ENCODE measurements at places on chromosomes 6 and 20. TPM values are rescaled to one million over a fixed set of nuclear protein-coding genes. Genes with fewer than 3 reads are reported as not detected.

GHRH gene
- not detected for total RNA-seq

LAMA5 gene
- total RNA-seq: 1,050 TPM

KIF13A gene
- total RNA-seq: 13.8 TPM

LEMD2 gene
- total RNA-seq: 52.9 TPM

RAB23 gene
- 12.6 TPM for total RNA-seq

CLPSL1 gene
- not detected for total RNA-seq

MOG gene
- not detected for total RNA-seq

CALHM4 gene
- total RNA-seq: 3.4 TPM

MAS1 gene
- total RNA-seq: not detected

GPX5 gene
- not detected for total RNA-seq

HRH3 gene
- total RNA-seq: not detected

ADGRF1 gene
- 0.52 TPM for total RNA-seq

GRCh38 chr20:1868856-1869255 lies 26.4 kb upstream of the SIRPA start:
- no peak for DNase-seq

DNA sequence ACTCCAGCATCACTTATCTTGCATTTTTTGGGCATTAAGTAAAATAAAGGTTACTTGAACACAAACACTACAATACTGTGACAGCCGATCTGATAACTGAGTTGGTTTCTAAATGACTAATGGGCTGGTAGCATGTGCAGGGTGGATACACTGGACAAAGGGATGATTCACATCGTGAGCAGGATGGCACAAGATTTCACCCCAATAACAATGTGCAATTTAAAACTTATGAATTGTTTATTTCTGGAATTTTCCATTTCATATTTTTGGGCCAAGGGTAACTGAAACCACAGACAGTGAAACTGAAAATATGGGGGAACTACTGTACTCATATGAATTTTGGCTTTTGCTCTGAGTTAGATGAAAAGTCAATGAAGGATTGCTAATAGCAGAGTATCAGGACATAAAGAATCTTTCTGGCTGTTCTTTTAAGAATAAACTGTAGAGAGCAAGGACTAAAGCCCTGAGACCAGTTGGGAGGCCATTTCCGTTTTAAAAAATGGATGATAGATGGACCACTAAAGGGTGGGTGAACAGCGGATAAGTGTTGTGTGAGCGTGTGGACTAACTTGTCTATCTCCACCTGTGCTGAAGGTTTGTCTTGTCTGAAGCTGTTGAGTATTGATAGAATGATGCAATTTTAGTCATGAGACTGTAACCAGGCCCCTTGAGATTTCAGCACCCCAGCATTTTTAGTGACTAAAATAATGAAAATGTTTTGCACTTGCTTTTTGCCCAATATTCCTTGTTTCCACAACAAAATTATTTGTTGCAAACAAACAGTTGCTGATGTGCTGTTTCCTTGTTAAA lies 8.2 kb downstream of the SPINT3 start:
- no peak for DNase-seq

GRCh38 chr20:37542281-37542680 lies 14.6 kb upstream of the BLCAP start:
- peak; percentile 91 for DNase-seq

GRCh38 chr6:39910744-39911143 lies 23.5 kb downstream of the MOCS1 start:
- no peak for DNase-seq

DNA sequence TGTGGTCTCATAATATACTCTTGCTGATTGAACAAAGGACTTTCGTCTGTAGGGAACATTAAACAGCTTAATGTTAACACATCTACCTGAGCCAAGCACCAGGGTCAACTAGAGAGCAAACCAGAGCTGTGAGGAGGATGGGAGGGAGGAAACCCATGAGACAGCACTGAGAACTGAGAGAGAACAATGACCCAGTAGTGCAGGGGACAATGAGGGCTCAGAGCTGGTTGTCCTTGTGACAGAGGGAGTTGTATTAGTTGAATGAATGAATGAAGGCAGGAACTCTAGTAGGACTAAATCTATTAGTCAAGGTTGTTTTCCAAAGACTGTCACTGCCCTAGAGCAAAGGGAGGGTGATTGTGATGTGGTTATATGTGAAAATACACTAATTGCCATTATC lies 28.2 kb upstream of the GSTA4 start:
- DNase-seq: no peak

DNA sequence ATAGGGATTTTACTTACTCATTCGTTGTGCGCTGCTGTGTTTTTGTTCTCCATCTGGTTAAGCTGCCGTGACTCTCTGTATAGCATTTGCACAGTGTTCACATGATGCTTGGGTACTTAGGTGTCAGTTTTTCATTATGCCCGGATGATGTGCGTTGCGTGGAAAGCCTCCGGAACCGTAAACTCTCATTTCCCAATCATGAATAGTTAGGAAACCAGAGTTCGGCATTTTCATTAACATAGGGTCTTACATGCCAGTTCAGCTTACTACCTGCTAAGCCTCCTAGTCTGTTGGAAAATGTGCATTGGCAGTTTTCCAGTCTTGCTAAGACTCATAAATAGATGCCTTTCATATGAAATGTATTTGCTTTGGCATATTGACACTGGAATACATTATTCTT lies 483.4 kb upstream of the FLRT3 start:
- no peak for DNase-seq

GRCh38 chr6:147709396-147710272 lies 201.1 kb downstream of the SAMD5 start:
- DNase-seq: peak; percentile 65

- no peak for DNase-seq
Observed at GRCh38 chr6:107819217-107819616, 4.9 kb downstream of the SCML4 start.

- peak; percentile 57 for DNase-seq
Observed at GRCh38 chr6:113909224-113909856, 52.2 kb downstream of the MARCKS start.

GRCh38 chr6:163449076-163449475 lies 34.6 kb downstream of the QKI start:
- DNase-seq: no peak

- DNase-seq: no peak
Observed at GRCh38 chr6:154536999-154537398, 26.5 kb upstream of the CNKSR3 start.

DNA sequence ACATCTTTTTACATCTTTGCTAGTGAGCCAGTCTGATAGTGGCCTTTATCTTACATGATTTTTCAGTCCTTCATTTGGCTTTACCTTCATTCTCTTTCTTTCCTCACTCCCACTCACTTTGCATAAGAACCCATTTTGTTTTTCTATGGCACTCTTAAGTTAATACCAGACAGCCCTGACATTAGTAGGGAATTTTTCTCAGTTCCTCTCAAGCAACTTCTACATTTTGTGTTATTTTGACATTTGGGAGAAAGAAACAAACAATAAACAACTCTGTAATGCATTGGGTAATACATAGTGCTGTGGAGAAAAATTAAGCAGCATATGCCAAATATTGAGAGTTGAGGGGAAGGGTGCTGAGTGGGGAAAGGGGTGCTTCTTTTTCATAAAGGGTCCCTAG lies 524.1 kb upstream of the JAG1 start:
- no peak for DNase-seq

GRCh38 chr6:53465732-53466131 lies 79.2 kb downstream of the GCLC start:
- DNase-seq: peak; percentile 53

DNA sequence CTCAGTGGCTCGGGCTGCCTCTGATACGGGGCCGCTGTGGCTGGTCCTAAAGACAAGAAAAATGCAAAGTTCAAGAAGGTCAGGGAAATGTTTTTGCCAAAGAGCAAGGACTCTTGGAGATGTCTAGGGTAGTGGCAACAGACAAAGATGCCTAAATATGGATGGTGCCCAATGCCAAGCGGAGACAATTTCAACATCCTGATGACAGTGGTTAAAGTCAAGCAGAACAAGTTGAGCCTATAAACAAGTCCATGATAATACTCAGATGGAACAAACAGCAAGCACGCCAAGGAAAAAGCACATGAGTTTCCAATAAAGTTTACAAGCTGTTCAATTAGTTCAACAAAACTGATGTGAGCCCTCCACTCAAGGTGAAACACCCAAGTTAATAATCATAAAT lies 51.1 kb downstream of the SLC22A1 start:
- no peak for DNase-seq

DNA sequence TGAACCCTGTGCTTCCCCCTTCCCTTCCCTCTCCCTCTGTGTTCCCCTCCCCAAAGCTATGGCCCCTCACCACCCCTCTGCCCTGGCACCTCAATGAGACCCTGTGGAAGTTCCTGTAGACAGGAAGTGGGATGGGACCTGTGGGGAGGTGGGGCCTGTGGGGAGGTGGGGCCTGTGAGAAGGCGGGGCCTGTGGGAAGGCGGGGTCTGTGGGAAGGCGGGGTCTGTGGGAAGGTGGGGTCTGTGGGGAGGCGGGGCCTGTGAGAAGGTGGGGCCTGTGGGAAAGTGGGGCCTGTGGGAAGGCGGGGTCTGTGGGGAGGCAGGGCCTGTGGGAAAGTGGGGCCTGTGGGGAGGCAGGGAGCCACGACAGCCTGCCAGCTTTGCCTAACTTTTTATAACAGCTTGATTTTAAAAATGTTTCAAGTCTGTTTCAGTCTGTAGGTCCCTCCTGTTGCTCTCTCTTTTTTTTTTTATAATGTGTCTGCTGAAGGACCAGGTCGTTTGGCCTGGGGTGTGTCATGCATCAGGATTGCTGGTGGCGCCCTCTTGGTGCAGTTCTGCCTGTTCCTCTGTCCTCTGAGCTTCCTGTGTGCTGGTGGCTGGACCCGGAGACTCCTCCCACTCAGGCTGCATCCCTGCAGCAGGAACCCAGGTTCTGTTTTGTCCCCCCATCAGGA lies 70.5 kb upstream of the SLCO4A1 start:
- peak; percentile 79 for DNase-seq

DNA sequence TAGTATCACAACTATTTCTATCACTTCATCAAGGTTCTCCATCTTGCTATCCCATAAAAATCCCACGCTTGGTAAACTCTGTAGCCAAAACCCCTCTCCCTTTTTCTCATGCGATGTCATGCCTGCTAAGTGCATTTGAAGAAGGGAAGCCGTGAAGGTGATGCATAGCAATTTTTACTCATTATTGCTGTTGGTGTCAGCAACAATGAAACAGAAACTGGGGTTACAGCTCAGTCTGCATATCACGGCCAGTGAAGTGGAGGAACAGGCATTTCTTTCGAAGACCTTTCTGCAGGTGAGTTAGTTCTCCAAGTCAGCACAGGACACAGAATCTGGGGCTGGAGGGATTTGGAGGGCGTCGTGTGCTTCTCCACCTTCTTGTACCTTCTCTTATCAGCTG lies 5.8 kb downstream of the UNC93A start:
- no peak for DNase-seq

DNA sequence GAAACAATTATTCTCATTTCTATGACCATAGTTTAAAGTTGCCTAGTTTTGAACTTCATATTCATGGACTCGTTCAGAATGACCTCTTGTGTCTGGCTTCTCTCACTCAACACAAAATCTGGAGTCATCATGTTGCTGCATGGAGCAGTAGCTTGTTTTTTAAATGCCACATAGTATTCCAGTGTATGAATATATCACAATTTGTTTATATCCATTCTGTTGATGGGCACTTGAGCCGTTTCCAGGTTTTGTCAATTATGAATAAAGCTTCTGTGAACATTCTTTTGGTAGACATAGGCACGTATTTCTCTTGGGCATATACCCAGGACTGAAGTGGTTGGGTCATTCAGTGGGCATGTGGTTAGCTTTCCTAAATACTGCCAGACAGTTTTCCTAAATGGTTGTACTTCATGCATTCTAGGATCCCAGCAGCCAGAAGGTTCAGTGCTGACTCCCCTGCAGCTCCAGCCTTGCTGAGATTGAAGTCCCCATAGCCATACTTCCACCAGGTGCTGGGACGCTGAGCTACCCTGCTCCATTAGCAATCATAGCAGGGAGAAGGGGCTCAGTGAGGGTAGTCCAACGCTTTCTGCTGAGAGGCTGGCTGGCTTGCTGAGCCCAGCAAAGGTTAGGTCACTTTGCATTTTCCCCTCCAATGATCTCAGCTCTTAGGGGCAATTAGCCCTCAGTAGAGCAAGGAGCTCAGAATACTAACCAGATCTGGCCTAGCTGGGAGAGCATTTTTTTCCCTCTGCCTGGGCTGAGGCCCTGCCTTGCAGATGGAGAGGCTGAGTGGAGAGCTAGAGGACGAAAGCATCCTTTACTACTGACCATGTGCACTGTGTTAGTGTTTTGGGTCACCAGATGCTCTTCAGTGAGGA lies 35.7 kb upstream of the CTNNBL1 start:
- no peak for DNase-seq

DNA sequence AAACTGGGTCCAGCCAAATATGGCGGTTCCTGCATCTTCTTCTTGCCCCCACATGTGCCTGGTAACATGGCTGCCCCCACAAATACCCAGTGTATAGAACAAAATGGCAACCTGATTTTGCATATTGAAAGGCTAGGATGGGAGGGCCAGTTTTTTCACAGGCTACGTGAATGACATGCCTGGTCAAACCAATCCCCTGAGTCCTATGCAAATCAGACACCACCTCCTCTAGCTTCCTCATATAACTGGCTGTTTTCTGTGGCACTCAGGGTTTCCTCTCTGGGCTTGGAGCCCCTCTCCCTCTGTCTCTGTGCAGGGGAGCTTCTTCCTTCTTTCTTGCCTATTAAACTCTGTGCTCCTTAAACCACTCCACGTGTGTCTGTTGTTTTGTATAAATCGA lies 372.1 kb downstream of the KIF16B start:
- DNase-seq: no peak

DNA sequence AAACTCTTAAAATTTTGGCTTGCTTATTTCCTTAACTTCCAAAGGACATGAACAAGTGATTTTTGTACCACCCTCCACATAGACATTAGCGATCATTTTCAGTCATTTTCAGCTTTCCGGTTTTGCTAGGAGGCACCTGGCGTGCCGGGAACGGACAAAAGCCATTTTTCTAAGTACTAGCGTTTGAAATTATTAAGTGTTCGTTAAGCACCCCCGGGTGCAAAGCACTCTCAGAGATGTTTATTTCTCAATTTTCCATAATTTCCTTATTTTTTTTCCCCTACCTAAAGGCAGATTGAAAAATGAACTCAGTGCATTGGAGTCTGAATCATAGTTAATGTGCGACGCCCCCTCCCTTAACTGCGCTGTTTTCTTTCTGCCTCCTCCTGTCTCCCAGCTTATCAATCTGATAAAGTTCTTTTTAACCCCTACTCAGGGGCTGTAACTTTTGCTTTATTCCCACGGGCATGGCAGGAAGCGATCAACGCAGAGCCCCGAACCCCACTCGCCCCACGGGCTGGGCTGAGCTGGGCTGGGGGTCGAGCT lies 58.2 kb downstream of the ZNF831 start:
- no peak for DNase-seq

- peak; percentile 17 for DNase-seq
Observed at GRCh38 chr20:63702751-63703470, 4.9 kb downstream of the ARFRP1 start.

- no peak for DNase-seq
Observed at GRCh38 chr20:38270869-38271605, 10.5 kb upstream of the KIAA1755 start.

- no peak for DNase-seq
Observed at GRCh38 chr6:148516617-148517016, 174.0 kb downstream of the SASH1 start.

DNA sequence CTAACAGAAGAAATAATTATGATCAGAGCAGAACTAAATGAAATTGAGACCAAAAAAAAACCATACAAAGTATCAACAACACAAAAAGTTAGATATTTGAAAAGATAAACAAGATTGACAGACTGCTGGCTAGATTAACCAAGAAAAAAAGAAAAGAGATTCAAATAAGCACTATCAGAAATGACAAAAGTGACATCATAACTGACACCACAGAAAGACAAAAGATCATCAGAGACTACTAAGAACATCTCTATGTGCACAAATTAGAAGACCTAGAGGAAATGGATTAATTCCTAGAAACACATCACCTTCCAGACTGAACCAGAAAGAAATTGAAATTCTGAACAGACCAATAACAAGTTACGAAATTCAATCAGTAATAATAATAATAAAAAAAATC lies 17.9 kb downstream of the DTNBP1 start:
- DNase-seq: no peak

Data from Caco-2 (cell line).